Activated naive CD4-positive, alpha-beta T cell treated with anti-CD3 and anti-CD28 coated beads, Interleukin-2, amount 50 U/mL, for 16 hours (primary cell): ENCODE measurements at places on chromosomes 4 and X.

DNA sequence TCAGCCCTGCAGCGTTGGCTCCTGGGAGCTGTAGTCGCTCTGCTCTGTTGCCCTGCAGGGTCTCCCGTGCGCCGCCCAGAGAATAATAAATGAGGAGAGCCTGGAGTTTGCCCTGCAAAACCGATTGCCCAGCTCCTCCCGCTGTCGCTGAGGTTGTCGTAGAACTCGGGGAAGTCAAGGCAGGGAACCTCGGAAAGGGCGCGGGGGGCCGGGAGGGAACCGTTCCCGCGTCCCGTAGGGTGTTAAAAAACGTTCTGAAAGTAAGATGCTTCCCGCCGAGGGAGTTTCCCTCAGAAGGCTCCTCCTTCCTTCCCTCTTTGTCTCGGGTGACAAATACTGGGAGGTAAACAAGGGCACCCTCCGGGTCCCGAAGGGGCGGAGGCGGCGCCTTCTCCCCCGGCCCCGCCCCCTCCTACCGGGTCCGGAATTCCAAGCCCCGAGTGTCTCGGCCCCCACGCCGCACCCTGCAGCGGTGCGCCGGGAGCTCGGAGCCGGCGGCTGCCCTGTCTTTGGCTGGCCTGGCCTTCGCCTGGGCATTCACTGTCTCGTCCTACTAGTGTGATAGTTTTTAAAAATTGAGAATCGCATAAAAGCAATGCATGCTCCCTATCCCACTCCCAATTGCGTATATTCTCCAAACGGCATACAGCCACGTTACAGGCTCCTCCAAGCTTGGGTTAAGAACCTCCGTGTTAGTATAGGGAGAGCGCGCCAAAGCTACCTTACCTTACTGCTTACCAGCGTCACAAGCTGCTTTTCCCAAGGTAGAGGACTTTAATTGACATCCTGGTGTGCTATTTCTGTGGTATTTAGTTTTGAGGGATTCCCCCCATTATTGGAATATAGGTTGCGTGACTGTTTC lies 964 bp upstream of the HMGB2 start:
- DNase-seq, result peak; percentile 12

GRCh38 chr4:183918696-183919095 lies 13.6 kb downstream of the STOX2 start:
- no peak for DNase-seq

DNA sequence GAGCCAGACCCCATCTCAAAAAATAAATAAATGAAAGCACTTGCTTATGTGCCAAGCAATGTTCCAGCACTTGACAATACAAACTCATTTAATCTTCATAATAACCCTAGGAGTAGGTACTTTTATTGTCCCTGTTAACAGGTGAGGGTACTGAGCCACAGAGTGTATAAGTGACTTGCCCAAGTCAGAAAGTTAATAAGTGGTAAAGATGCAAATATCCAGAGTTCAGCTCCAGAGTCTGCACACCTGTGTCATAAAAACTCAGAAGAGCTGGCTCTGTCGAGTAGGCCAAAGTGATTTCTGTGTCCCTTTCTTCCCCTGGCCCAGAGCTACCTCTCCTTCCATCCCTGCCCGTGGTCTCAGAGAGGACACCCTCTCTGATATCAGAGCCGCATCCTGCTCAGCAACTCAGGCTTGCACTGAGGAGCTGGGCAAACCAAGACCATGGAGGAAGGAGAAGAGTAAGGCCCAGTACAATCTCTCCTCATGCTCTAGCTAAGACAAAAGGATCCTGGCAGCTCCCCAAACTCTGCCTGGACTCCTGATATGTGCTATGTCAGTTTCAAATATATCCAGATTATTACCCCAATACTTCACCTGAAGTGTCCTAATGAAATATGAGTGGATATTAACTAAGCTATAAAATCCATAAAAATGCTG lies 136.3 kb downstream of the HS6ST2 start:
- DNase-seq, result no peak

GRCh38 chr4:56737666-56738065 lies 56.6 kb upstream of the HOPX start:
- no peak for DNase-seq
